ENCODE measurements at places on chromosomes 5 and 9.

- DNase-seq = no peak
Measured at GRCh38 chr5:34526682-34527305, 129.3 kb upstream of the RAI14 start.

GRCh38 chr5:74244406-74244805 is 396.1 kb downstream of the ENC1 start:
- DNase-seq = no peak

GRCh38 chr5:68730979-68731654 is 362.7 kb upstream of the SLC30A5 start:
- no peak for DNase-seq

GRCh38 chr5:96322217-96322616 is 110.8 kb downstream of the PCSK1 start:
- no peak for DNase-seq

DNA sequence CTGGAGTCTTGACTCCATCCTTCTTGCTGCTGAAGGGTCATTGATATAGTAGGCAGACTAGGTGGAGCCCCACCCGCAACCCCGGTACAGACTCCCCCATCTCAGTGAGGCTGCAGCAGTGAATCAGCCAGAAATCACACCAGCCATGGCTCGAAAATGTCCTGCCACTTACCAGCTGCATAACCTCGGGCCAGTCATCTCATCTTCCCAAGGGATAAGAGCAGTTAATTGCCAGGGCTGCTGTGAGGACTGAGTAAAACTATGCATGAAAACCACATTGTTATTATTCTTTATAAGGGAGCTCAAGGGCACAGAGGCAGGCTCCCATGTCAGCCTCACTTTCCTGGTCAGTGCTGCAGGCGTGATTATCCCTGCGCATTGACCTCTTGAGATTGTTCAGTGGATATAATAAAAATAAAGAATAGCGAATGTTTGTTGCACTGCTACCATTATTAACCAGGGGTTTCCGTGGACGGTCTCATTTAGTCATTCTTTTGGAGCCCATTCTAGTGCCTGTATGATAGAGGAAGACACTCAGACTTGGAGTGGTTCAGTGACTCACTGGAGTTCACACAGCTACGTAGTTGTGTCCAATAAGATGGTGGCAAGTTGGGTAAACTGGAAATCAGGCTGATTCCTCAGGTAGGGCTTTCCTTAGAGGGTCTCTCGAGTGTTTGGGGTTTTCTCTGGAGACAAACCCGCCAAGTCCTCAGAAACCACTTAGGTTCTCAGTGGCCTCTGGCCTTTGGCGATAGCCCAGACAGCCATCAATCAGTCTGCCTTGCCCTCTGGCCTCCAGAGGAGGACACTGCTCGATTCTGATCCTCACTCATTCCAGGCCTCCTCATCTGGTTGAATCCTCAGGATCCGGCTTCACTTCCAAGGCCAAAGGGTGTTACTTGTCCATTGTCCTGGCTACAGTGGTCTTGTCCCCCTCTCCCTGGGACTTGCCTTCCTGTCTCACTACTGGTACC is 39.9 kb downstream of the COL15A1 start:
- no peak for DNase-seq

- DNase-seq = no peak
Measured at GRCh38 chr9:89442501-89442978, 55.4 kb downstream of the SEMA4D start.

DNA sequence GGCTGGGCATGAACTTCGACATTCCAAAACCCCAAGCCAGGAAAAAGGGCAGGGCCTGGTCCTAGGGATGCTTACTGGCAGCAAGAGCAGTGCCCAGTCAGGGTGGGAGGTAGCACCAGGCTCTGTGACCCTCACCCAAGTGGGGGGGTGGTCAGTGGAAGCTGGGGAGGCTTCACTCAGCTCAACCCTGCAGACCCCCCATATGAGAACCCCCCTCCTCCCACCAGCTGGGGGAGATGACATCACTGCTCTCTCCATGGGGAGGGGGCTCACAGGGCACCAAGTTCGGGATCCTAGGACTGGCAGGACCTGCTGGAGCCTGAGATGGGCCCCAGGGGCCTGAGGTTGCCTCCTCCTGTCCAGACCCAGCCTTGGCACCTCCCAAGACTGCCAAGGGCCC is 4.7 kb downstream of the DNLZ start:
- DNase-seq = no peak

GRCh38 chr5:124523897-124524296 is 222.5 kb downstream of the ZNF608 start:
- DNase-seq = no peak

- DNase-seq = no peak
Measured at GRCh38 chr9:95065224-95065623, 252.3 kb downstream of the FANCC start.

GRCh38 chr9:98989036-98990000 is 45.6 kb downstream of the COL15A1 start:
- DNase-seq = peak; percentile 46

DNA sequence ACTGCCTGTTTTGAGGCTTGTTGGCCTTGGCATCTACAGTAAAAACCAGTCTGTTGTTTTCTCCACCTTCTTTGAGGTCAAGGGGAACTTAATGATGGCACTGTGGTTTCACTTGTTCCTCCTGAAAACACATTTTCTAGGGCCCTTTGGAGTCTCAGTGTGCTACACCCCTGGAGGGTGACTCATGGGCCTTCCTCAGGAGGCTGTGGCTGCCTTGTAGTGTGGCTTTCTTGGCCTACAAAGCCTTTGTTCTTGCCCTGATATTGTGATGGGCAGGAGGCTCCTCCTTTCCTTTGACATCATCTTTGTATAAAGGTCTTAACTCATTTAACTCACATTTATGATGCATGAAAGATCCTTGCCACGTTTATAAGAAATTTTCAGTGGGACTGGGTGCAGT is 56.3 kb upstream of the GPBP1 start:
- no peak for DNase-seq

DNA sequence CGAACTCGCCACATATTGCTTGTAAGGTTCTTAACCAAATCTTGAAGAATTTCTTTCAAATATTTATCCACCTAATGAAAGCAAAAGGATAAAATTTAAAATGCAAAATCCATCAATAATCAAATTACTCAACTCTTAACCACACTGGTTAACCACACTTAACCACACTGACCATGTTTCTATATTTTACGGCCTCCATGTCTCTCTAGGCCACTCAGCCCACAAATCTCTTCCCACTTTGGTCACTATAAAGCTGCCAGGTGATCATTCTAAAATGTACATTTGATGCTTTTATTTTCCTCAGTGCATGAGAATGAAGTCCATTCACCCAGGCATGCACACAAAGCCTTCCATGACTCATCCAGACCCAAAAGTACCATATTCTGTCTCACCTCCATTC is 56.4 kb upstream of the OR2K2 start:
- DNase-seq = no peak

Data from muscle of back (tissue), 13 donors.